ENCODE measurements at places on chromosomes 6 and 20.

GRCh38 chr20:59771506-59772372 is 161.7 kb downstream of the SYCP2 start:
- no peak for DNase-seq

- no peak for DNase-seq
Observed at GRCh38 chr6:145899915-145900569, 64.1 kb downstream of the SHPRH start.

DNA sequence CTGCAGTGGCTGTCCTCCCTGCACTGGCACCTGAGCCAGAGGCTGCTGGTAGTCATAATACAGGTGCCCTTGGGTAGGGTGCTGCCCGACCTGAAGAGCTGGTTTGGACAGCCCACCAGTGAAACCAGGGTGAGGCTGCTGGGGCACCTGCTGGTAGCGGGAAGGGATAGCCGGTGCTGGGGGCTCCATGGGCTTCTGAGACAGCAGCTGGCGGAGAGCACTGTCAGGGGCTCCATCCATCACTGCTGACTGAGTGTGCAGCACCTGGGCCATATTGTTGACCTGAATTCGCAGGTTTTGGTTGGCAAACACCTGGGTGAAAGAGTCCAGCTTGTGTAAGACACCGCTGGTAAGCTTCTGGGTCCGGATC is 51.2 kb upstream of the MRPS10 start:
- DNase-seq = no peak

DNA sequence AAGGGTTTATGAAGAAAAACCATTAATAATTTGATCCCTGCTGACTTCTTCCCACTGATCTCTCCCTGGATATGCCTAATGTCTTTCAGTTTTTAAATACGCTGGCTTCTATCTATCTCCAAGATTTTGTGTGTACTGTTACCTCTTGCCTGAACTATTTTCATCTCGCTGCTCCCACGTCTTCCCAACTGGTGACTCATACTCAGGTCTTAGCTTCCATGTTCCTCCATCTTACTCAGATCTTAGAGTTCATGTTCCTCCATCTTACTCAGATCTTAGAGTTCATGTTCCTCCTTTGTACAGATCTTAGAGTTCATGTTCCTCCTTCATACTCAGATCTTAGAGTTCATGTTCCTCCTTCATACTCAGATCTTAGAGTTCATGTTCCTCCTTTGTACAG is 21.6 kb downstream of the GPR6 start:
- DNase-seq = no peak

GRCh38 chr6:37155394-37156312 is 14.3 kb upstream of the PIM1 start:
- peak; percentile 53 for DNase-seq

GRCh38 chr20:62724692-62725595 is 16.3 kb downstream of the NTSR1 start:
- DNase-seq = no peak

- no peak for DNase-seq
Observed at GRCh38 chr6:12528136-12528535, 188.4 kb upstream of the PHACTR1 start.

GRCh38 chr6:32082478-32082877 is 26.7 kb downstream of the TNXB start:
- no peak for DNase-seq

DNA sequence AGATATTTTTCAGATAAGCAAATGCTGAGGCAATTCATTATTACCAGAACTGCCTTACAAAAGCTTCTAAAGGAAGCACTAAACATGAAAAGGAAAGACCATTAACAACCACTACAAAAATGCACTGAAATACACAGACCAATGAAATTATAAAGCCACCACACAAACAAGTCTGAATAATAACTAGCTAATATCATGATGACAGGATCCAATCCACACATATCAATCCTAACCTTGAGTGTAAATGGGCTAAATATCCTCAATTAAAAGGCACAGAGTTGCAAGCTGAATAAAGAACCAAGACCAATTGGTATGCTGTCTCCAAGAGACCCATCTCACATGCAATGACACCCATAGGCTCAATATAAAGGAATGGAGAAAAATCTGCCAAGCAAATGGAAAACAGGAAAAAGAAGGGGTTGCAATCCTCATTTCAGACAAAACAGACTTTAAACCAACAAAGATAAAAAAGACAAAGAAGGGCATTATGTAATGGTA is 58.0 kb upstream of the PHIP start:
- DNase-seq = no peak

- DNase-seq = no peak
Observed at GRCh38 chr6:36570264-36570663, 23.0 kb upstream of the STK38 start.

GRCh38 chr6:154830771-154831170 is 97.6 kb downstream of the SCAF8 start:
- no peak for DNase-seq

DNA sequence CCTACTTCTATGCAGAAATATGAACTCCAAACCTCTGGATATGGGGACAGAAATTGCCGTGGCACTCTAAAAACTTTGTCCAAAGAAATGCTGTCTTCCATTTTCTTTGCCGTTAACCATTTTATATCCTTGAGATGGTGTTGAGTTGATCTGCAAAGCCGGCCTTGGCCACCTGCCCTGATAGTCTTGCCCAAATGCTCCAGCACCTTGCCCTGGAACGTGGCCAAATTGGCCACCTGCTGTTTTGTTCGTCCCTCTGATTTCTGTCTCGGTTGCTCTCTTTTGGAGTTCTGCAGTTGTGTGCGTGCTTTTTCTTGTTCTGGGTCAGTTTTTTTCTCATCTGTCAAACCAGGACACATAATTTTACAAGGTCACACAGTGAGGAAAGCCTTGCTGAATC is 239.7 kb upstream of the GMDS start:
- no peak for DNase-seq

DNA sequence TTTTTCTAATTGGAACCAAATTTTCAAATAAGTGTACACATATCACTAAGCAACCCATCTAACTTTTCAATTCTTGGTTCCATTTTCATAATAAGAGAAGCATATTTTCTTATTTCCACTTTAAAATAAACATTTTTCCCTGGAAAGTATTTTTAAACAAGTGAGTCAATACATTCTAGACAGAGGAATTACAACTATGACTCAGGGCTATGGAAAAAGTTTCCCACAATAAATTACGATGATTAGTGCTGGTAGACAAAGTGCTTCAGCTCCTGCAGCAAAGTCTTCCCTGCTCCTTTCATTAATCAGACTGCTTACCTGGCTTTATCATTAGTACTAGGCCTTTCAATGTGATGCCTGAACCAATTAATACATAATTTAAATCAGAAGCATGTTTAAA is 322.5 kb downstream of the HACE1 start:
- no peak for DNase-seq

- no peak for DNase-seq
Observed at GRCh38 chr20:19210391-19211155, 1.9 kb upstream of the SLC24A3 start.

- no peak for DNase-seq
Observed at GRCh38 chr20:35318502-35319157, 26.4 kb upstream of the FAM83C start.

DNA sequence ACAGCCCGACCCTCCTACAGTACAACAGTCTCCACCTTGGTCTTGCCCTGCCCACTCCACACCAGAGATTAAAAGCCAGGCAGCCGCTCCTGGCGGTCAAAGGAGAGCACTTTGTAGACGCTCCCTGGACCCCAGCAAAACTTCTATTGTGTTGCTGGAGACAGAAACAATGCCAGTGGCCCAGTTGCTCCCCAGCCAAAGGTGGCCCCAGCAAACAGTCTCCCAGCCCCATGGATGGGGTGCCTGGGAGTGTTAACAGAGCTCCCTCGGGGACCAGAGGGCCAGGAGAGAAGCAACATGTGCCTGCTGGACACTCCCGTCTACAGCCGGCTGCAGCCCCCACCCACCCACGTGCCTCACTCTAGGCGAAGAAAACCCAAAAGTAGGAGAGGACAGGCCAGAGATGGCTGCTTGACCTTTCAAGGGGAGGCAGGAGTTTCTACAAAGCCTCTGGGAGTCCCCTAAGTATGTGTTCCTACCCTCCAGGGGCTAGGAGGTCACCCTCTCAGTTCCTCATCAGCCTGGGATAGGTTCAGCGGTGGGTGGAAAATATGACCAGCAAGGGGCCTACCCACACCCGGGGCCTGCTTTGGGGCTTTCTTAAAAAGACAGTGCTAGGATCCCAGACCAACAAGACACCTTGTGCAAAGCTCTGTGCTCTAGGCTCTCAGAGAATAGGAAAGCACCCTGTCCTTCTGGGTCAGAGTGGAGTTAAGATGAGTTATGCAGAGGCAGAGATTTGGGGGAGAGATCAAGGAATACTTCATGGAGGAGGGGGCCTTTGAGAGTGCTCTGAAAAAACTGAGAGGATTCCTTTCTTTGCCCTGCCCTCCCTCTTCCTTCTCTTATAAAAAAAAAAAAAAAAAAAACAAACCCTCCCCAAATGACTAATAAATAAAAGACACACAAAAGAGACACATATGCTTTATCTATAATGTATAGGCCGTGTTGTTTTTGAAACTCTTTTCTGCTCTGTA is 19.0 kb upstream of the PREX1 start:
- no peak for DNase-seq

GRCh38 chr20:44696315-44696714 is 18.9 kb upstream of the CCN5 start:
- DNase-seq = no peak

- DNase-seq = no peak
Observed at GRCh38 chr6:90730151-90730673, 143.3 kb upstream of the MAP3K7 start.

- DNase-seq = no peak
Observed at GRCh38 chr6:31476515-31477139, 21.3 kb upstream of the MICB start.

GRCh38 chr20:59813126-59813947 is 120.1 kb downstream of the SYCP2 start:
- no peak for DNase-seq

GRCh38 chr6:158231551-158232315 is 63.6 kb downstream of the GTF2H5 start:
- DNase-seq = peak; percentile 45

GRCh38 chr20:46286382-46286781 is 21.9 kb downstream of the CDH22 start:
- DNase-seq = no peak

DNA sequence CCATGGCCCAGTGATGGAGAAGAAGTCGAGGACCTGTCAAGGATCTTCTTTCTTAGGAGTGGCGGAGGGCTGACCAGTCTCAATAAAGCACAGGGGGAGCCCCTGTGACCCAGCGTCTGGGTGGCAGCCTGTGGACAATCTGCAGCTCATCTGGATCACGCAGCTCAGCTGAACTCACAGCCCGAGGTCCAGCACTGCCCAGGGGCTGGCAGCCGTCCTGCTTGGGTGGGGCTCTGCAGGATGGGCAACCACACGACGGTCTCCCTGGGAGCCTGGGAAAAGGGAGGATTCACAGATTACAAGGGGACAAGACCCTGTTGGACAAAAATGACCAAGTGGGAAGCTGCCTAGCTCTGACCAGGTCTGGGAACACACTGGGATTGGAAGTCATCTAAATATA is 110.8 kb downstream of the MYLK4 start:
- DNase-seq = no peak

DNA sequence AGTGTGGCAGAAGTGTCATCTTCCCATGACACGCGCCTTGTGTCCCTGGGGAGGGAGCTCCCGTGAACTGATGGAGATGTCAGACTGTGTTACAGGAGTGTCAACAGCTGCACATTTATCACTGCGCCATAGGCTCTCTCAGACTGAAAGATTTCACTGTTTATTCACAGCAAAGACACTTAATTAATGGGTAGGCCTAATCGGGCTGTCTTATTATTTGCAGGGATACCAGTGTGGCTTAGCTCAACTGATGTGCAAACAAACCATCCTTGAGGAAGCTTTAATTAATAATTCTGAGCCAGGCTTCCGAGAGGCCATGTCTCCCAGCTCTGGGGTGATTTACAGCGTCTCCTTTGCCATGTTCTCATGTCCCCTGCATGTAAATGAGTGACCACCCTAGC is 771.0 kb downstream of the QKI start:
- no peak for DNase-seq

DNA sequence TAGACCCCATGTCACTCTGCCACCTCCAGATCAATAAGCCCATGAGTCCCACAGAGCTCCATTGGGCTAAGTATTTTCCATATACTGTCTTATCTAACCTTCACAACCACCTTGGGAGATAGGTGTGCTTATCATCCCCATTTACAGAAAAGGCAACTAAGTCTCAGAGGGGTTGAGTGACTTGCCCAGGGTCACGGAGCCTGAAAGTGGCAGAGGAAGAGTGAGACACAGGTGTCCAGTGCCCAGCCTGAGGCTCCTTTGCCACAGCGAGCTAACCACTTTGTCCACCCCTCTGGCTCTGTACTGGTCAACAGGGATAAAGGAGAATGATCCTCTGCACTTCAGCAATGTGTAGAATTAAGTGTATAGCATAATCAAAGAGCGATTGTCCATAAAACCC is 124.5 kb downstream of the GMDS start:
- DNase-seq = no peak

GRCh38 chr20:39133201-39133600 is 171.1 kb downstream of the DHX35 start:
- no peak for DNase-seq

DNA sequence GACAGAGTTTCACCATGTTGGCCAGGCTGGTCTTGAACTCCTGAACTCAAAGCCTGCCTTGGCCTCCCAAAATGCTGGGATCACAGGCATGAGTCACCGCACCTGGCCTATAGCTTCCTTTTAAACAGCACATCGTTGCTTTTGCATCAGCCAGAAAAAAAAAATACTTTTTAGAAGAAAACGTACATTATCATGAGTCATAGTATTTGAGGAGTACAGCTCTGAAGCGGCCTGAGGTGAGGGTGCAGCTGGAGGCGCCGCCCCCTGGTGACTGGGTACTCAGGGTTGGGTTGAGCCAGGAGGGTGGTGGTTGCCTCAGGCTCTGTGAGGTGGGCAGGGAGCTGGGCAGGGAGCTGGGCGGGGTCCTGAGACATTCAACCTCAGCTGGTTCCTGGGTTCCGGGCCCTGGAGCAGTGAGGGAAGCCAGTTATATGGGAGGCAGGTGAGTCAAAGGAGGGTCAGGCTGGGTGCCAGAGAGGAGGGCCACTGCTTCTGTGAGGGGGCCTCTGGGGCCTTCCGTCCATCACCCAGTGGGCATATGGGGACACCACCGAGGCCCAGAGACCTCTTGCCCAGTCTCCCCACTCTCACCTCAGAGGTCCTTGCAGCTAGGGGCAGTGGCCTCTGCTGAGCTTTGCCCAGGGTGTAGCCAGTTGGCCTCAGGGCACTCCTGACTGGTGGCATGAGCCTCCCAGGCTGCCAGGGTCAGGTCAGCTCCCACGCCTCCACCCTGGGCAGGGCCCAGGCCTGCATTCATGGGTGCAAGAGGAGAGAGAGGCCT is 11.7 kb upstream of the ID1 start:
- no peak for DNase-seq

- no peak for DNase-seq
Observed at GRCh38 chr6:137522831-137523230, 28.6 kb upstream of the OLIG3 start.

GRCh38 chr6:105785066-105785811 is 300.9 kb upstream of the PRDM1 start:
- no peak for DNase-seq

- DNase-seq = no peak
Observed at GRCh38 chr6:9511157-9511556, 903.7 kb downstream of the TFAP2A start.

- DNase-seq = no peak
Observed at GRCh38 chr6:140012150-140012549, 637.7 kb upstream of the CITED2 start.

GRCh38 chr20:38304845-38305447 is 990 bp downstream of the BPI start:
- DNase-seq = peak; percentile 3
